Head of caudate nucleus (tissue), 42 donors: ENCODE measurements at places on chromosomes 1 and 21.

DNA sequence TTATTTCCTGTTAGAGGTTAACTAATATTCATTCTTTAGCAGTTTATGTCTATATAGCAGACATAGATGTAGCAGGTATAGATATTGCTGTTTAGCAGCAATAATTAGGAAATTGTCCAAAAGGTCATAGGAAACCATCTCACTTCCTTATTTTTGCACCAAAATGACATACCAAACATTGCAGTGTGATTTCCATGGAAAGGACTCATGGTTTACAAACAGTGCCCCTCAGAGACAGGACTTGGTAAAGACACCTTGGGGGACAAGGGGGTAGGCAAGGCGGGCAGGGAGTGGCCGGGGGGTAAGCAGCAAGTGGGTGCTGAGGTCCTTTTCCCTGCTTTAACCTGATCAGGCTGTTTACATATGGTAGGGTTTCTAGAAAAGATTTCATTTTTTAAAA lies 30.5 kb downstream of the BATF3 start:
- DNase-seq = no peak

- no peak for DNase-seq
Measured at GRCh38 chr21:31264574-31264973, 79.5 kb downstream of the TIAM1 start.

- DNase-seq = no peak
Measured at GRCh38 chr21:35324372-35325220, 275.5 kb upstream of the RUNX1 start.

GRCh38 chr1:226568077-226568831 lies 19.7 kb downstream of the STUM start:
- peak; percentile 44 for DNase-seq

GRCh38 chr1:103788377-103788776 lies 38.7 kb downstream of the AMY1C start:
- DNase-seq = no peak

GRCh38 chr1:165543532-165544438 lies at the start of gene LRRC52:
Gene LRRC52, plus strand, starts transcription at chr1:165544000. Its CDS starts 297 bp downstream, at chr1:165544297.
- peak; percentile 30 for DNase-seq

- DNase-seq = peak; percentile 94
Measured at GRCh38 chr1:210407207-210407886, 78.6 kb downstream of the HHAT start.

DNA sequence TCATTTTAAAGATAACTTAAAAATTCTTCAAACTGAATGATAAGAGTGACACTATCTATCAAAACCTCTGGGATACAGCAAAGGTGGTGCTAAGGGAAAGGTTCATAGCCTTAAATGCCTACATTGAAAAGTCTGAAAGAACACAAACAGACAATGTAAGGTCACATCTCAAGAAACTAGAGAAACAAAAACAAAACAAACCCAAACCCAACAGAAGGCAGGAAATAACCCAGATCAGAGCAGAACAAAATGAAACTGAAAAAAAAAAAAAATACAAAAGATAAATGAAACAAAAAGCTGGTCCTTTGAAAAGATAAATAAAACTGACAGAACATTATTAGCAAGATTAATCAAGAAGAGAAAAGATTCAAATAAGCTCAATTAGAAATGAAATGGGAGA lies 6.8 kb downstream of the ODF2L start:
- no peak for DNase-seq

- no peak for DNase-seq
Measured at GRCh38 chr1:172874950-172875349, 175.8 kb downstream of the TNFSF18 start.

- DNase-seq = no peak
Measured at GRCh38 chr1:1788646-1789431, 10.6 kb upstream of the NADK start.

- no peak for DNase-seq
Measured at GRCh38 chr1:35881850-35882273, 1.1 kb upstream of the AGO1 start.

GRCh38 chr1:191662051-191662450 lies 496.2 kb upstream of the RGS18 start:
- no peak for DNase-seq

GRCh38 chr1:179929955-179930798 lies 24.4 kb upstream of the CEP350 start:
- DNase-seq = no peak

DNA sequence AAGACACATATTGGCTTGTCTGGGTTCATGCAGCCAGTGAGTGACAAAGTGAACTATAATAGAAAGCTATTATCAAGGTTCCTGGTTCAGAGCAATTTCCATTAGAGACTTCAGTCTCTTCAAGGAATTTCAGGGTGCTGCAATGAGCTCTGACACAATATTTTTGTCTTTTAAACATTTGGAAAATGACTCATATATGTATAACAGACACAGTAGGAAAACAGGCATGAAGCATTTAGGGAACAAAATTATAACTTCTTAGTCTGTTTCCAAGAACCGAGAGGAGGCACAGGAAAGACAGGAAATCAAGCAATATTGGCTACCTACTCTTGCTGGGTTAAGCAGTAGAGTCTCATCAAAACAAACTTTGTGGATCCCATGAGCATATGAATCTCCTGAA lies 170.4 kb downstream of the PTPRC start:
- DNase-seq = no peak

DNA sequence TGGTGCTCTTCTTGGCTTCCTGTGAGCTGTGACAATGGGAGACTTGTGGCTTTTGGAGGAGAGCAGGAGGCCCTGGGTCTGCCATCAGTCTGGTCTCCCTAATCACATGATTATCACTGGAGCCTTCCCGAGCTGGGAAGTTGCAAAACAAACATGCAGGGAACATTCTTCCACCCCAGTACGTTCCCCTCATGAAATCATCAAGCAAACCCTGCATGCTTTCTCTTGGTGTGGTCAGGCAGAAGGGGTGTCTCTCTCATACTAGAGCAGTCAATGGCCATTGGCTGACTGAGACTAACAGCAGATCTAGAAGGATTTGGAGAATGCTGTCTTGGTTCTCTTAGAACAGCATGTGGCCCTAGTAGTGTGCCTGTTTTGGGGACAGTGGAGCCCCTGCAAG lies 111.2 kb downstream of the LIPI start:
- DNase-seq = no peak

DNA sequence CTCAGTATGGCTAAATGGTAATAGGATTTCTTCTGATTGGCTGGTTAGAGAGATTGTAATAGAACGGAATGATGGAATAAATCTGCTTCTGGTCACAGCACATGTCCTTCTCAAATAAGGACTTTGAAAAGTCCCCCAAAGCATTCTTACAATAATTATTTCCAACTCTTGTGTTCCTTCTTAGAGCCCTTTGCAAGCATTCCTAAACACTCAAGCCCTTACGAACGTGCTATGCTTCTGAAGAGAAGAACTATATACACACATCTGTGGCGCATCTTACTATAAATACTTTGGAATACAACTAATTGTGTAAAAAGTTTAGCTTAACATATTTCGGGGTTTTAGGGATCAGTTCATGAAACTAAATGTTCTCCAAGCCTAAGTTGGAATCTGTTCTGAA lies 25.6 kb downstream of the CLIC4 start:
- no peak for DNase-seq

DNA sequence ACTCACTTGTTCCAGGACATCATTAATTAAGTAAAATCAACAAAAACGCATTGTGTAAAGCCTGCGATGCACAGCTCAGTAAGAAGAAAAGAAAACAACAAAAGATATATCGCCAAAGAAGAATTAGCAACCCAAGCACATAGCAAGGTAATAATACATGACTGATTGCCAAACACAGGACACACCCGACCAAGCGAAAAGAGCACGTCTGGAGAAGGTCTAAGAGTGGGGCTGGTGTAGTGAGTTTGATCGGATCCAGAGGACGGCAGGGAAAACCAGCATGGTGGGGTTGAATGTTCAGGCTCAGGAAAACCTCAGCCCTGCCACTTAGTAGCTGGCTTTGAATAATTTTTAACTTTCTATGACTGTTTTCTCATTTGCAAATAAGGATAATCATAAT lies 69.8 kb downstream of the JAK1 start:
- no peak for DNase-seq

GRCh38 chr1:169914531-169914930 lies 20.8 kb upstream of the SCYL3 start:
- peak; percentile 27 for DNase-seq

DNA sequence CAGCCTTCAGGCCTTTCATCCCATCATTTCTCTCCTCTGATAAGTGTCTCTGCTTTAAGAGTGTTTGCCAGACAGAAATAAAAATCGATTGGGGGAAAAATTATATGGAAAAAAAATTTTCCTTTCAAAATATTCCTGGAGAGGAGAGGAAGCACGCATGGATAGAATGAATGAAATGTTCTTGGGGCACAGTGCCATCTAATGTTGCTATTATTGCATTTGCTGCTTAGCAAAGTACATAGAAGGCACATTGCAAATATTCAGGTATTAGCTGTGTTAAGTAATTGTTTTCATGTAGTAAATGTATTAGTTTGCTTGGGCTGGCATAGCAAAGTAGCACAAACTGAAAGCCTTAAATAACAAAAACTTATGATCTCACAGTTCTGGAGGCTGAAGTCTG lies 18.1 kb downstream of the B3GALT5 start:
- DNase-seq = no peak

GRCh38 chr1:151372058-151372934 lies at the start of gene SELENBP1:
Gene SELENBP1, minus strand, starts transcription at chr1:151372705. Its CDS starts 64 bp downstream, at chr1:151372641.
- peak; percentile 69 for DNase-seq

- no peak for DNase-seq
Measured at GRCh38 chr1:237500566-237500965, 390.2 kb downstream of the ZP4 start.

DNA sequence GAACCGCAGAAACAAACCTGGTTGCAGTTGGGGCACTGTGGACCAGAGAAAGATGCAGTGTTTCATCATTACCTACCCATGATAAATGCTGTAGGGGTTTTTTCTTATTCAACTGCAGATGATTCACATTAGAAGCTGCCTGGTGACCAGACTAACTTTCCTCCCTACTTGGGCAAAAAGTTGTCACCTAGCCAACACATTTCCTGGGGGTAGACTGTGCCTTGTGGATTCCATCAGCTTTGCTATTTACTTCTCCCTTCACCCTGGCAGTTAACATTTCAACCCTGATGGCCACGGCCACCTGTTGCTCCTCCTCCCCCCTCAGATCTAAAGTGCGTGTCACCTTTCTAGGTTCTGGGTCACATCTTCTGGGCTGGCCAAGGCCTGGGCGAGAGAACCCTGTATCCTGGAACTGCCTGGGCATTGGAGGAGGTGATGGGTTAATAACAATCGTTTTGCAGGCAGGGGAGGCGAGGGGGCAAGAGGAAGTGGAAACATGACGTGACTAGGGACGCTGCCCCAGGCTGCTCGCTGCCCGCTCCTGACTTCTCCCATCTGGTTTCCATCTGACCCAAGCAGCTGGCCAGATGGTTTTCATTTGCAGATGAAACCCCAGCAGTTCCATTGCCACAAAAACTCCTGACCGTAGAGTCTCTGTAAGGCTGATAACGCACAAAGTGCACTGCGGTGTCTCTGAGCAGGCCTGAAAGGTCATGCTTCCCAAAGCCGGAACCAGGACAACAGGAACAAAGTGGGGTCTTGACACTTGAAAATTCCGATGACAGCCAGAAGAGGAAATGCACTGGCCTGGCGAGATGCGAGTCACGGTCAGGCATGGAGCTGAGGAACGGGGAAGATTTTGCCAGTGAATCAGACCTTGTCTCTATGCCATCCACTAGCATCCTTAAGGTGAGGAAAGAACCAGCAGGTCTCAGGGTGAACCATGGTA lies 36.6 kb downstream of the CAPZB start:
- peak; percentile 59 for DNase-seq

DNA sequence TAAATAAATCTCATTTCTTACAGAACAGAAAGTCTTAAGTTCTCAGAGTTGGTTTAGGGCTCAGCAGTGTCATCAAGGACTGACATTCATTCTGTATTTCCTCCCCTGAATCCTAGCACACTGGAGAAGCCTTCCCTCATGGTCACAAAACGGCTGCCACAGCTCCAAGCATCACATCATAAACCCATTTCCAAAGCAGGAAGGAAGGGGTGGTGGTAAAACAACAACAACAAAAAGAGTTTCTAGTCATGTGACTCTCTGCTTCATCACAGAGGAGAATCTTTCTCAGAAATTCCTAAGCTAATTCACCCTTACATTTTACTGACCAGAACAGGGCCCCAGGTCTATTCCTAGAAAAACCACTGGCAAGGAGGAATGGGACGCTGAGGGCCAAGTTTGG lies 210.3 kb downstream of the KAZN start:
- no peak for DNase-seq

- DNase-seq = no peak
Measured at GRCh38 chr1:223711173-223711572, 1.2 kb upstream of the CAPN2 start.

DNA sequence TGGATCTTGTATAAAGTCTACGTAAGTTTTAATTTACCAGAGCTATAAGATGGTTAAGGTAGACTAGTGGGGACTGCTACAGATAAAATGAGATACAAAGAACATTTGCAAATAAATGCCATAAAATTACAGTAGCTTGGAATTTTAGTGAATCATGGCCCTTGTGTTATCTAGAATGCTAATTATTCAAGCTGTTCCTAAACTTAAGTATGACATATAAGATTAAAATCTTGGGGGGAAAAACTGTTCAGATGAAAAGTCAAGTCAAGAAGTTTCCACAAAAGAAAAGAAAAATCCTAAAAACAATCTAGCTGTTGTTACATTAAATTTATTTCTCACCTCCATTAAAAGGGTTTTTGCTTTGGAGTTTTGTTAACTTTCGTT lies 51.7 kb downstream of the SIM2 start:
- DNase-seq = no peak

DNA sequence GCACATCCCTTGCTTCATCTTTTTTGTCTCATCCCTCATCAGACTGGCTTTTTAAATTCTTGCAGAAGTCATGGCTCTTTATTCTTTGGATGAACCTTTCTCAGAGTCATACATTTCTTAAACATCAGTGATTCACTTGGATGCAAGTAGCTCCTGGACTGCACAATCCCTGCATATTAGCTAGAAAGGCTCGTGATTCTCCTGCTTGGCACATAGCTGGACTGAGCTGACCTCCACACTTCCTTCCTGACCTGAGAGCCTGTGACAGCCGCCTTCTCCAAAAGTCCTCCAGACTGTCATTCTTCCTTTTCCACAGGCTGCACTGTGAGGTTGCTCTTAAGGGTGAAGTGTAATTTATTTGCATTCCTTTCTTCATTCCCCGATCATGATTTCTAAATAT lies 109.4 kb downstream of the RGL1 start:
- no peak for DNase-seq
